Effector memory CD4-positive, alpha-beta T cell (primary cell): ENCODE measurements at places on chromosomes 12 and 14.

GRCh38 chr12:1656902-1657301 lies 27.9 kb downstream of the WNT5B start:
- no peaks in the 10 kb centered on the region for H3K36me3 ChIP-seq
- no peaks in the 10 kb centered on the region for H3K4me1 ChIP-seq

DNA sequence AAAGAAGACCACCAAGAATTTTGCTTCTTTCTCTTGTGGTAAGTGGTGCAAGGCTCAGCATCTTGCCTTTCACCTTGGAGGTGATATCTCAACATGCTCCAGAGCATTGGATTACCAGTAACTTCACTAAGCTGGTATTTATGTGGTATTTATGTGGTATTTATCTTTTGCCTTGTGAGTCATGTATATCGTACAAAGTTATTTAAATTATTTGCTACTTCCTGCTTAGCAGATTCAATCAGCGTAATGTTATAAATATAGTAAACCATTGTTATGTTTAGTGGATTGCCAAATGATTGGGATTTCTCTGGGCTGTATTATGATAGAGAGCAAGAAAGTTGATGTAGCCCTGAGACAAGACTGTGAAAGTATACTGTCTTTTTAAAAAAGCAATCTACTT lies 366.4 kb downstream of the IPO8 start:
- H3K27ac ChIP-seq, result no peak overlapping the region
- H3K27me3 ChIP-seq, result no peaks in the 10 kb centered on the region
- H3K4me3 ChIP-seq, result no peak overlapping the region
- DNase-seq, result no peak
- H3K4me1 ChIP-seq, result no peaks in the 10 kb centered on the region

DNA sequence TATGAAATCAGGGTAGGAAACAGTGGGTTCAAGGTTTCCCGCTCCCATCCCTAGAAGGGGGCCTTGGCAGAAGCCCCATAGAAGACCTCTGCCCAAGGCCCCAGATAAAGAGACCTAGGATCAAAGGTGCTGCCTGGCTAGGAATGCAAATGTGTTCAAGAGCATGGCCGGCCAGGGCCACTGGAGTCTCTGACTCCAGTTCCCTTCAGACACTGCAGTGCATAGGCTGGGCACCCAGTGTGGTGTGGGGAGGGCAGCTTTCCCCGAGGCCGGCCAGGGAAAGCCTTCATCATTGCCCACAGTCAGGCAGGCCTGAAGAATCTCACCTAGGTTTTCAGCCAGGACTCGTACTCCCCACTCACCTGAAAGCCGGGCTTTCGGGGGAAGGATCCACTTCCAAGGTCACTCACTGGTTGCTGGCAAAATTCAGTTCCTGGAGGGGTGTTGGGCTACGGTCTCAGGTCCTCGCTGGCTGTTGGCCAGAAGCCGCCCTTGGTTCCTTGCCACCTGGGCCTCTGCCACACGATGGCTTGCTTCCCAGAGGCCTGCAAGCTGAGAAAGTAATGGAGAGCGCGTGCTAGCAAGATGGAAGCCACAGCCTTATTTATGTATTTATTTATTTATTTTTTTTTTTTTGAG lies 9.7 kb upstream of the PEBP1 start:
- no peaks in the 10 kb centered on the region for H3K36me3 ChIP-seq
- no peaks in the 10 kb centered on the region for H3K27me3 ChIP-seq
- DNase-seq, result no peak
- no peak overlapping the region for H3K27ac ChIP-seq

- no peak overlapping the region for H3K4me3 ChIP-seq
- H3K4me1 ChIP-seq, result no peaks in the 10 kb centered on the region
- H3K27me3 ChIP-seq, result no peaks in the 10 kb centered on the region
- H3K27ac ChIP-seq, result no peak overlapping the region
- no peaks in the 10 kb centered on the region for H3K36me3 ChIP-seq
Measured at GRCh38 chr12:2300886-2301285, 248.1 kb downstream of the CACNA1C start.
